T-cell (primary cell): ENCODE measurements at places on chromosomes 1 and 21. TPM values are rescaled to one million over a fixed set of nuclear protein-coding genes. Genes with fewer than 3 reads are reported as not detected.

DNA sequence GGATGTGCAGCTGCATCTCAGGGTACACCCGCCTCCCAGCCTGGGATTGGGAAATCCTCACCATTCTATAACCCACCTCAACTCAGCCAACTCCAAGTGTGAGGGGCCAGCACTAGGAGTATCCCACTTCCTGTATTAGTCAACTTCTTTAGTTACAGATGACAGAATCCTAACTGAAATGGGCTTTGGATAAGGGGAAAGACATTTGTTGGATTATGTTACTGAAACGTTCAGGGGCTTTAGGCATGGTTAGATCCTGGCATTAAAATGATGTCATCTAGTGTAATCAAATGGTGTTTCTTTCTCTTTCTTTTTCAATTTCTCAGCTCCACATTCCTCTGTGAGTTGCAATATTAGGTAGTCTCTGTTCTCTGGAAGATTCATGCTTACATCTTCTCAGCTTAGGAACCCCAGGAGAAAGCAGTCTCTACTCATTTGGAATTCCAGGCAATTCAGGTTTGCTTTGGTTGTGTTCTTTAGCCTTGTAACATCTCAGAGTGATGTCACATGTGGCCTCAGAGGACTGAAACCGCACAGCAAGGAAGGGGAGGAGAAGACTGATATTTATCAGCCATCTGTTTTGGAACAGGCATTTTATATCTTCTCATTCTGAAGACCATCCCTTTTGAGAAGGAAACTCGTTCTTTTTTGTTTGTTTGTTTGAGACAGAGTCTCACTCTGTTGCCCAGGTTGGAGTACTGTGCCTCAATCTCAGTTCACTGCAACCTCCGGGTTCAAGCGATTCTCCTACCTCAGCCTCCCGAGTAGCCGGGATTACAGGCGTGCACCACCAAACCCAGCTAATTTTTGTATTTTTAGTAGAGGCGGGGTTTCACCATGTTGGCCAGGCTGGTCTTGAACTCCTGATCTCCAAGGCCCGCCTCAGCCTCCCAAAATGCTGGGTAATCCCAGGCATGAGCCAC lies 18.9 kb upstream of the TMEM54 start:
- peaks cover 11% of the 10 kb centered on the region for H3K4me1 ChIP-seq

DNA sequence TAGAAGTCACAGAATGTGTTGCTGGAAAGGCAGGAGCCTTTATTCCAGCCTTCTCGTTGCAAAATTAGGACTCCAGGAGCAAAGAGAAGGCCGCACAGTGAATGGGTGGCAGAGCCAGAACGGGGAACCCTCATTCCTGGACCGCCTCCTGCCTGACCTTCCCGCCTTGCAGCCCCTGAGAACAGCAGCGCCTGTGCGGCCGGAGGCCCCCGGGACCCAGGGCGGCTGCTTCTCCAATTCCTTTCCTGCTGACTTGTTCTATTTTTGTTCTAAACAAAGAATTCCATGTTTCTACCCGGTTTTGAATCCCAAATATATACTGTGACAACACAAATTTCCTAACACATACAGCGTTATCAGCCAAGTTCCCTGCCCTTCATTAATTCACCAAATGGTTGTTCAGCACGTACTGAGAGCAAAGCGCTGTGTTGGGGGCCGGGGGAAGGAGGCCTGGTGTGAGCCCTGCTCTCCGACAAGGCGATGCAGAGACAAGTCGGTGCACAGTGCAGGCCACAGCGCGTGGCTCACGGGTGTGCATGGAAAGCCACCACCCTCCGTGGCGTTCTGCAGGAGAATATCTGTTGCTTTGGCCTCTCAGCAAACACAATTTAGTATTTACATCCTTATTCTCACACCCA lies 31.9 kb upstream of the COL6A2 start:
- H3K27me3 ChIP-seq: peaks cover 62% of the 10 kb centered on the region
- H3K4me3 ChIP-seq: no peak overlapping the region
- H3K36me3 ChIP-seq: no peaks in the 10 kb centered on the region
- H3K27ac ChIP-seq: no peak overlapping the region
- H3K4me1 ChIP-seq: peaks cover 16% of the 10 kb centered on the region

DNA sequence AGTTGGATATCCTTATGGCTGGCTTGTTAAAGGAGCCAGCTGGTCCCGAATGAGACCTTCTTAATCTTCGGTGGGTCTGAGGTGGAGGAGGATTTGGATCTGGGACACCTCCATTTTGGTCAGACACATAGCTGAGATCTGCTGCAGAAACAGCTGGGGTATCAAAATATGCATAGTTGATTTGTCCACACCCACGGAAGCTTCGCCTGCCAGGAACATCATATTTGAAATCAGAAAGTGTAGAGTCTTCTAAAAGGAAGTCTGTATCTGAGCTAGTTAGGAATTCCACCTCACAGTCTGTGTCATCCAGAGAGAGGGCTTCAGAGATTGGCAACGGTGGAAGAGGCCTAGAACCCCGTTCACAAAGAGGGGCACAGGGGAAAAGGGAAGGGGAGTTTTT lies 12.3 kb downstream of the ERRFI1 start:
- H3K27ac ChIP-seq: no peak overlapping the region
- H3K4me3 ChIP-seq: no peak overlapping the region
- peaks cover 9% of the 10 kb centered on the region for H3K27me3 ChIP-seq
- no peaks in the 10 kb centered on the region for H3K4me1 ChIP-seq
- no peaks in the 10 kb centered on the region for H3K36me3 ChIP-seq

- H3K27ac ChIP-seq: no peak overlapping the region
- no peak for DNase-seq
- no peaks in the 10 kb centered on the region for H3K27me3 ChIP-seq
- peaks cover 14% of the 10 kb centered on the region for H3K4me1 ChIP-seq
- H3K4me3 ChIP-seq: no peak overlapping the region
Measured at GRCh38 chr1:64073705-64074104, 129.7 kb upstream of the UBE2U start.

GRCh38 chr1:110433803-110434202 lies 17.1 kb upstream of the PROK1 start:
- H3K4me1 ChIP-seq: no peaks in the 10 kb centered on the region
- H3K36me3 ChIP-seq: no peaks in the 10 kb centered on the region
- no peak overlapping the region for H3K4me3 ChIP-seq
- DNase-seq: no peak
- no peak overlapping the region for H3K27ac ChIP-seq

The CTSE gene
- 0.13 TPM for total RNA-seq

The HSD3B2 gene
- not detected for total RNA-seq

The ATP6V1G3 gene
- total RNA-seq: not detected

The FNDC5 gene
- not detected for total RNA-seq
